ENCODE measurements at places on chromosomes 6 and 20.

DNA sequence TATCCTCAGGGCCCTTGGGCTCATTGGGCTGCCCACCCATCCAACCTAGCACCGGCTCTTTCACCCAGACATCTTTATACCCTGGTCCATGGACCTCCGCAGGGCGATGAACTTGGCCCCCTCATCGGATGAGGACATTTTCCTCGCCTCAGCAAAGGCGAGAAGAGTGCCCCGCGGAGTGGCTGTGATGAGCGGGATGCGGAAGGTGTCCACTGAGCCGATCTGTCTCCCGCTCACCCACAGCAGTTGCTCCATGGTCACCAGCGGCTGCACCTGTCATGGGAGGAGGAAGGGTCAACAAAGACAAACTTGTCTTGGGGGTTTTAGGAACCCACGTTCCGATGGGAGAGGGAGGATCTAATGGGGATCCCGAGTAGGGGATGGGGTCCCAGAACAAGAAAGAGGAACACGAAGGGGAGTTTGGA lies 690 bp downstream of the NEU1 start:
- no peak for DNase-seq

DNA sequence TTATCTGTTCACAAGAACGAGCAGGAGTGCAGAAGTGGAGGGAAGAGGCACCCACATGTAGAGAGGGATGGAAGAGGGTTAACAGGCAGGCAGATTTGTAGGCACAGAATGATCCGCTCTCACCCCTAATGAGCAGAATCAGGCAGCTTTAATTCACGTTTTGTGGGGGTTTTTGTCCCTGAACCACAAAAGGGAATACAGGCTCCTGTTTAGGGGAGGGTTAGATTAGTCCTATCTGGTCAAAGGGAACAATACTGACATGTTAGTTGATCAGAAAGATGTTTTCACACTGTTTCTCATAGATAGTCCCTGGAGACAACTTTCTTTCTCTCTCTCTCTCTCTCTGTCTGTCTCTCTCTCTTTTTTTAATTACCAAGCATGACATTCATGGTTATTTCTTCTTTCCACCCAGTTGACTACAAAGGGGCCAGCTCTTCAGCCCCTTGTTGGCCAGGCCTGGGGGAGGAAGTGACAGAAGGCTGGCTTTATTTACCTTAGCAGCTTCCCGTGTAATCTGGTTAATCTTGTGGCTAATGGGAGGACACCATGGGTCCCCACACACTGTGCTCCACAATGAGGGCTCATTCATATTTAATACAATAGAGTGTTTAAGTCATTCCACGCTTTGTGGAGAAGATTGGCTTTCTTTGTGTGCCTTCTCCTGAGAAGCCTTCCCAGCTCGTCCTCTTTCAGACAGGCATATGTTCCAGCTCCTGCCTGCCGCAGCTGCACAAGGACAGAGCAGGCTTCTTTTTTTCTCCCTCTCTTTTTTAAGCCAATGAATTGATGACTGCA lies 958.8 kb downstream of the TFAP2A start:
- DNase-seq = no peak

- no peak for DNase-seq
These were observed 91.6 kb downstream of the EPM2A start for GRCh38 chr6:145643760-145644159.

GRCh38 chr20:1101533-1101932 lies 16.9 kb upstream of the PSMF1 start:
- DNase-seq = no peak

- DNase-seq = peak; percentile 41
These were observed 87.9 kb upstream of the CDYL start for GRCh38 chr6:4687989-4688947.

- DNase-seq = no peak
These were observed 806 bp downstream of the MICAL1 start for GRCh38 chr6:109454496-109455436.

DNA sequence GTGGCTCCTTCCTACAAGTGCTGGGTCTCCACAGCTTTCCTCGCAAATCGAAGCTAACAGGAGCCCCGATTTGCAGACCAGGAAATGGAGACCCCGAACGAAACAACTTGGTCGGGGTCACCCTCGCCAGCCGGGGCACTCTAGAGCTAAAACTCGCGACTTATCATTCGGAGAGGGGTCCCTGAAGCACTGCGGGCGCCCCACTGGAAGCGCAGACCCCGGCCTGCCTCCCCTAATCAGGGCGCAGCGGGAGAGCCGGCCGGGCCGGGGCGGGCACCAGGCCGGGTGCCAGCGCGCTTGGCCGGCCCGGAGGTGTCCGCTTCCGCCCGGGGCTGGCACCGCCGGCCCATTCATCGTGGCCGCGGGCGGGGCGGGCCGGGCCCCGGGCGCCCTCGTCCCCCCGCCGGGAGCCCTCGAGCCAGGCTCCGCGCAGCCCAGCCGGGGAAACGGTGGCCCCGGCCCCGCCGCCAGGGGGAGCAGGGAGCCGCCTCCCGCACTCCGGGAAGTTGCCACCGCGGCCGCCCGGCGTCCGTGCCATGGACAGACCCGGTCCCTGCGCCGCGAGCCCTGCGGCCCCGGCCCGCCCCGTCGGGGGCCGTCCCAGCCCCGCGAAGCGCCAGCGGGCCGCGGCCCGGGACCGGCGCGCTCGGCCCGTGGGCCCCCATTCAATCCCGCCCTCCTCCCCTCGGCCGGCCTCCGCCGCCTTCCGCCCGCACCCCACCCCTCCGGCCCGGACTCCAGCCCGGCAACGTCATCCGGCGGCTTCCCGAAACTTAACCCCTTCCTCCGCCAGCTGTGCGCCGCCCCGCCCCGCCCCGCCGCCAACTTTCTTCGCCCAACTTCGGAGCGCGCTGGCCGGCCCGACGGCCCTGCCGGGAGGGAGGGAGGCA lies 961 bp downstream of the RRBP1 start:
- peak; percentile 67 for DNase-seq

DNA sequence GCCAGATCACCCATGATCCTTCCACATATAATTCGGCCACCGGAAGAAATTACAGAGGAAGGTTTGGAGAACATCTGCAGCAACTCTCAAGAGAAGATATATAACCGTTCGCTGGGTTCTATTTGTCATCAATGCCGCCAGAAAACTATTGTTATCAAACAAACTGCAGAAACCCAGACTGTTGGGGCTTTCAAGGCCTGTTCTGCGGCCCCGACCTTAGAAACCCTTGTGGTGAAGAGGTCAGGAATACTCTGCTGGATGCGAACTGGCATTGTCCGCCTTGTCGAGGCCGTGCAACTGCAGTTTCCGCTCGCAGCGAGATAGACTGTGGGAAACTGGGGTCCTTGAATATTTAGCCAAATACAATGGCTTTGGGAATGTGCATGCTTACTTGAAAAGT lies 21.3 kb downstream of the PRSS16 start:
- DNase-seq = no peak

GRCh38 chr20:9515741-9516233 lies 1.4 kb downstream of the LAMP5 start:
- DNase-seq = no peak

- DNase-seq = no peak
These were observed 9.6 kb downstream of the KLHL32 start for GRCh38 chr6:96934087-96934486.

DNA sequence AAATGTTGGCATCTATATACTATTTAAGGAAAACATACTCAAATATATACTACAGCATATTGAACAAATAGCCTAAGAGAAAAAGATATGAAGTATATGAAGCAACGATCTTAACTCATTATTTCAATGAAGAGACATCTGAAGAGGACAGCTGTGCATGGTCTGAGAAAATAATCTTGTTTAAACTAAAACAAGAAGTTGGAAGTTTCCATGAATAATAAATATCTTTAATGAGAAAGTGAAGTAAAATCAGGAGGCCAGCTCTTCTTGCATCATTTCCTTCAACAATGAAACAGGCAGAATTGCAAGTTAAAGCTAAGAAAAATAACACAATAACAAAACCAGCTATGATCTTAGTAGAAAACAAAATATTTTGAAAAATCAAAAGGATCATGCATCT lies 1265.4 kb upstream of the MAP3K7 start:
- DNase-seq = no peak

DNA sequence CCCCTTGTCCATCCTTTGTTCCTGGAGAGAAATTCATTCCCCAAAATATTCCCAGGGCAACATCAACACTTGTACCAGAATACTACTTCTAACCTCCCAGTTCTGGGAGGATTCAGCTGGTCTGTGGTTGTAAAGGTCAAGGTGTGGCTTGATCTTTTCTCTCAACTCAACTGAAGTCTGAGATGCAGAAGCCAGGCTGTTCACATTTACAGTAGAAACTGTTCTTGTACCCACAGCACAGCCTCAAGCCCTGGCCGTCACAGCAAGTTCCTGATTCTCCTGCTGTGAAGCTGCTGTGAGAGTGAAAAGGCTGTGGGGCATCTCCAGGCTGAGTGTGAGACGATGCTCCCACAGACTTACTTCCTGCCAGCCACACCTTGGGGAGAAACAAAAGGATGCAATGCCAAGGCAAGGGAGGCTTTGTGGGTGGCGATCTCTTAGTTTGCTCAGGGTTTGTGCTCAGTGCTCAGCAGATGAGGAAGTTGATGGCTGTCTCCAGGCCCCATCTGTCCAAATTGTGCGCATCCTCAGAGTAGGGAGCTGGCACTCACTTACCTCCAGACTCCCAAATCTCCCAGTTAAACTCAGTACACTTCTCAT lies 143.9 kb upstream of the FOXA2 start:
- DNase-seq = no peak

DNA sequence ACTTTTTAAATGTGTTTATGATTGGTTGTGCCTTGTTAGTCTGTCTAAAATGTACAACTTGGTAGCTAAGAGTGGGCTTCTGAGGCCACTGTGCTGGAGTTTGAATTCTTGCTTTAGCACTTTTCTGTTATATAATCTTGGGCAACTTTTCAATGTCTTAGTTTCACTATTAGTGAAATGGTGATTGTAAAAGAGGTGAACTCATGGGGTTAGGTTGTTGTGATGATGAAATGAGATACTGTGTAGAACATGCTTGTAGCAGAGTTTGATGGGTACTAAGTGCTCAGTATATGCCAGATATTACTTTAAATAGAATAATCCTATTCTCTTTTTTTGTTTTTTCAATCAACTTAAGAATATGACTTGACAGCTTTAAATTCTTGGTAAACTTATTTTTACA lies 624.7 kb downstream of the CD109 start:
- DNase-seq = no peak

GRCh38 chr20:32924781-32925180 lies 66.1 kb downstream of the EFCAB8 start:
- DNase-seq = no peak

- DNase-seq = peak; percentile 66
These were observed 6.8 kb downstream of the MKKS start for GRCh38 chr20:10427060-10427692.

GRCh38 chr20:14214046-14214445 lies 123.4 kb downstream of the FLRT3 start:
- no peak for DNase-seq

GRCh38 chr6:42424906-42425474 lies 26.7 kb downstream of the TRERF1 start:
- DNase-seq = no peak

DNA sequence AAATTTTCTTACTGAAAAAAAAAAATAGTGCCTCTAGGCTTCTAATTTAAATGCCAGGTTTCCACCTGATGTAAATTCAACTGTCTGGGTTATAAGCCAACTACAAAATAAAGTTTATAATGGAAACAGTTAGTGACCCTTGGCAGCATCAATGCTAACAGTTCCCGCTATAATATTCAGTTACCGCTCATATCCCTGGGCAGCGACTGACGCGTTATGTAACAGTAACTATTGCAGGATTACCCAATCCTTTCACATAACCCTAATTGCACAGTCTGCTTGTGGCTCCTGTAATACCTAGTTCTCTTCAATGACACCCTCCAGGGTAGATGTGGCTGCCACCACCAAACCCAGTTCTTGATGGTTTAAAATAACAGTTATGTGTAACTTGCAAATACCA lies 208.6 kb downstream of the MOXD1 start:
- no peak for DNase-seq

GRCh38 chr6:44232676-44233566 lies 9.5 kb downstream of the SLC29A1 start:
- no peak for DNase-seq

DNA sequence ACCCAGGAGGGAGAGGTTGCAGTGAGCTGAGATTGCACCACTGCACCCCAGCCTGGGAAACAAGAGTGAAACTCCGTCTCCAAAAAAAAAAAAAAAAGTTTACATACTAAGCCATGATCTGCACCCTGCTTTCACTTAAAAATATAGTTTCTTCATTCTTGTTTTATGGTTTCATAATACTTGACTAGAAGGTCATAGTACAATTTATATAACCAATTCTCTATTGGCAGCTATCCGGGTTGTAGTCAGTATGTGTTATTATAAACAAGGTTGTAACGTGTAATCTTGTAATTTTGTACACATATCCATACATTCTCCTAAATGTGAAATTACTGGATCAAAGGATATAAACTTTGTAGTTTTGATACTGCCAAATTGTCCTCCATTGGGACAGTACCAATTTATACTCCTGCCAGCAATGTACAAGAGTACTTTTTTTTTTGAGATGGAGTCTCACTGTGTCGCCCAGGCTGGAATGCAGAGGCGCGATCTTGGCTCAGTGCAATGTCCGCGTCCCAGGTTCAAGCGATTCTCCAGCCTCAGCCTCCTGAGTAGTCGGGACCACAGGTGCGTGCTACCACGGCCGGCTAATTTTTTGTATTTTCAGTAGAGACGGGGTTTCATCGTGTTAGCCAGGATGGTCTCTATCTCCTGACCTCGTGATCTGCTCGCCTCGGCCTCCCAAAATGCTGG lies 144.8 kb downstream of the GJA10 start:
- no peak for DNase-seq

Measured in amniotic stem cell (primary cell).